ENCODE measurements at places on chromosomes 16 and 17.

DNA sequence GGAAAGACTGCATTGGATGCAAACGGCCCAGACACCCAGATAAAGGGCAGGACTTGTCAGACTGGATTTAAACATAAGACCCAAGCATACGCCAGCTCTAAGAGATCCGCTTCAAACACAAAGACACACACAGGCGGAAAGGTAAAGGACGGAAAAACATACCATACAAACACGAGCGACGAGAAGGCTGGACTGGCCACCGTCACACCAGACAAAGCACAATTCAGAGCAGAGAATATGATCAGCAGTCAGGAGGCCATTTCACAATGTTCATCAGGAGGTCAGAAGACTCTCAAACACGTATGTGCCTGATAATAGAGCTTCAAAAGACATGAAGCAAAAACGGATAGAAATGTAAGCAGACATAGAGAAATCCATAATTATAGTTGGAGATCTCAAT, 84.9 kb upstream of the GNG13 start:
- no peak for DNase-seq

DNA sequence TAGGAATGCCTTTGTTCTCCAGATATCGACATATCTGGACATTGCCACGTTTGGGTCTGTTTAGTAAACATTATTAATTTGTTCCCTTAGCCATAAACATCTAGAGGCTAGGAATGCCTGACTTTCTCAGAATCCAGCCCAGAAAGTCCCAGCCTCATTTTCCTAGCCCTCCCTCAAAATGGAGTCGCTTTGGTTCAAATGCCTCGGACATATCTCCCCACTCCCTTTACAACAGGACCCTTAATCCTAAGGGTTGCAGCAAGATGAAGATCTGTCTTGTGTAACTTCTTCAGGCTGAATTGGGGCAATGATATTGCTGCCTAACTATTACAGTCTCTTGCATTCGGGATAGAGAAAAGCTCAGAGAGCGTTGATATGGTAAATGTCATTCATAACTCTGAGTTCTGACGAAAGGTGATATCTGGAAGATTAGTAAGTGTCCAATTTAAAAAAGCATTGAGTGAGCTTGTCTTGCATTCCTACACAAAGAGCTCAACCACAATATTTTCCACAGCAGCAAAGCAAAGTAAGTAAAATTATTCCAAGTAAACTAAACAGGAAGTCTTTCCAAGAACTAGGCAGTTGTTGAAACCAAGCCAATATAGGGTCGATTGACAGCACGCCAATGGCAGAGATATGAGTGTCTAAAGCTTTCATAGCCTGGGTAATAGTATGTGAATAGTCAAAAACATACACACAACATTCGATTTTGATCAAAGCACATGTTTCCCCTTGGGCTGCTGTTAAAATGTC, 46.0 kb upstream of the ARL4D start:
- DNase-seq: no peak

- peak; percentile 67 for DNase-seq
Measured at GRCh38 chr17:38747463-38748148, 530 bp downstream of the PCGF2 start.

- no peak for DNase-seq
Measured at GRCh38 chr17:38460716-38461630, 32.7 kb downstream of the ARHGAP23 start.

DNA sequence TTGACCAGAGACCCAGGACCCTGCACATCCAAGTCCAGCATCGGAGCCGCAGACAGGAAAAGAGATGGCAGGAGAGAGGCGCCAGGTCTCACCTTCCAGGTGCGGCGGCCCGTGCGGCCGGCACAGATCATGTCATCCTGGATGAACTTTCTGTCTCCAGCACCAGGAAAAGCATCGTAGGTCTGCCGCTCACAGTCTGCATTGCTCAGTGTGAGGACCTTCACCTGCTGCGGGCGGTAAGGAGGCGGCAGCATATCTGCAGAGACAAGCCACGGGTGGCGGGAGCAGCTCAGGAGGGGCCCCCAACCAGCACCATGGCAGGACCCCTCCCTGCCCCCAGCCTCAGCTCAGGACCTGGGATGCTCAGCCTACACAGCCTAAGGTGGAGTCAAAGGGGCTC, 17.9 kb downstream of the TPSD1 start:
- DNase-seq: no peak

GRCh38 chr17:15263206-15263579, 1.9 kb downstream of the PMP22 start:
- no peak for DNase-seq

- no peak for DNase-seq
Measured at GRCh38 chr16:66227766-66228530, 138.5 kb upstream of the CDH5 start.

DNA sequence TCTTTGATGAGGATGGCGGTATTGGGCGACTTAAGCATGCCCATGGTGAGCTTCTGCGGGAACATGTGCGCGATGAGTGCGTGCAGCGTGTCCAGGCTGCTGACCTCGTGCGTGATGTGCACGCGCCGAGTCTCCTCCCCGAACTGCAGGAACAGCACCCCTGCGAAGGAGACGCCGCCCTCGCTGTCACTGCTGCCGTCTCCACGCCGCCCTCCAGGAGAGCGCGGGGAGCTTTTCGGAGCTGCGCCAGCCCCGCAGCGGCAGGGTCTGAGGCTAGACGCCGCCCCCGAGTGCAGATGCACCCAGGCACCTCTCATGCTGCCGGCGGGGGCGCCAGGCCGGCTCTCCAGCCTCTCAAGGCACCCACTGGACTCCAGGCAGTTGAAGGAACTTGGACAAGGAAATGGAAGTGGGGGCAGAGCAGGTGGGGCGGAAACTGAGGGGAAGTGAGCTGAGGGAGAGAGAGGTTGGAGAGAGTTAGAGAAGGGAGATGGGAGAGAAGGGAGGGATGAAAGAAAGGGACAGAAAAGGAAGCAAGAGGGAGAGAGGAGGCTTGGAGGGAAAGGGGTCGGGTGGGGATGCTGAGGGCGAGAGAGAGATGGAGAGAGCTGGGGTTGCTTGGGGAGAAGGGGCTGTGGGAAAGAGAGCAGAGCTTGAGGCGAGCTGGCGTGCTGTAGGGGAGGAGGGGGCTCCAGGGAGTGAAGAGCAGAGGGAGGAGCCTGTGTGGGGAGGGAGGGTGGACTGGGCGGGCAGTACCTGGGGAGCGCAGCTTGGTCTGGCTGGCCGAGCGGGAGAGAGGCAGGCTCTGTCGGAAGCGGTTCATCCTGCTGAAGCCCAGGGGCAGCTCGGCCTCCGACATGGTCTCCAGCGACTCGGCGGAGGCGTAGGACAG, 42.1 kb downstream of the SRCIN1 start:
- DNase-seq: no peak

DNA sequence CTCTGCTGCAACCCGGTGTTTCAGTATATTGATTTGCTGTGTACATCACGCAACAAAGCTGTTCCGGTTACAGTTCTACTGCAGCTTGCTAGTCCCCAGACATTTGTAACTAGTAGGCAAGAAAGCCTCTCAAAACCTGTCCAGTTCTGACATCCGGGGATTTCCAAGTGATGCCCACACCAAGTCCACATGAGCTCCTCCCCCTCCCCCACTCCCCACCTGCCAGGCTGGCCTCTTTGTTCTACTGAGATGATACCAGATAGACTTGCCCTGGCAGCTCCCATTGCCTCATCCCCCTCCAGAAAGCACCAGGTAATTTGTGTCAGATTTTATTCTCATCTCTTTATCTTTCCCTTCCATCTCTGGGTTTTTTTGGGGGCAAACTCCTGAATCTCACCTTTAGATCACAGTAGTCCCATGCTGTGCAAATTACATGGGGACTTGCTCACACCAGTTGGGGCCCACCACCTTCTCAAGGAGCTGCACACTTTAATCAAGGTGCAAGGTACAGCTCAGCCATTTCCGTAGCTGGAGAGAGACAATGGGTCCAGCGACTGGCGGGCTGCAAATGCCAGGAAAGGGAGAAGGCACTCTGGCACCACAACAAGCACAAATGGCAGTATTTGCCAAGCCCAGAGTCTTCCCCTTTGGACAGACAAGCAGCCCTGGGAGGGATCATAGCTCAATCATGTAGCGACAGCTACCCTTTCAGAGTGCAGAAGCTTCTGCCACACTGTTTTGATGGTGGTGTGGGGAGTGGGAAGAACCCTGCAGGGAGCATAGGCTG, 183.1 kb downstream of the CYLD start:
- DNase-seq: no peak

DNA sequence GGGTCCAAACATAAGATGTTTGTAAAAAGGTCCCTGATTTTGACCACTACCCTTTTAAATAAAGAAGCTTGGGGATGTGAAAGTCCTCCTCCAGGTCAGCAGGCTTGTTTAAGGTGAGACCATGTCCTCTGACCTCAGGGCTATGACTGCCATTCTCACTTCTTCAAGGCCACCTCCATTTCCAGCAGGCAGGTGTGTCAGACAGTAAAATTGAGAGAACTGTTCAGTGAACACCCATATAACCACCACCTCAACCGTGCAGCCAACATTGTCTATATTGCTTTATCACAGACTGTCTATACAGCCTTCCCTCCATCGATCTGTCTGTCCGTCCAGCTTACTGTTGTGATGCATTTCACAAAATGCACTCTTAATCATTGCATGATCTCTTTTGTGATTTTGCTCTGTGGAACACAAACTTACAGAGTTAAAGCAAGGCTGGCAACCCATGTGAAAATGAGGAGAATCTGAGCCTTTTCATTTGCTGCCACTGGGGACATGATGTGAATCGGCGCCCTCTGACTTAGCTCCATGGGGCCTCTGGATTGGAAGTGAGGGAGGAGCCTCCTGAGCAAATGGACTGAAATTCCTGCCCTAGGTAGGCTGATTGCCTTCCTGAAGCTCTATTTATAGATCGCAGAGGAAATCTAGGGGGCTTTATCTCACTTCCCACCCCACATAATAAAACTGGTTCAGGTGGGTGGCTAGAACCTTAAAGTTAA, 53.8 kb downstream of the ZNRF1 start:
- no peak for DNase-seq

GRCh38 chr16:70493802-70494201, 29.6 kb downstream of the COG4 start:
- no peak for DNase-seq

DNA sequence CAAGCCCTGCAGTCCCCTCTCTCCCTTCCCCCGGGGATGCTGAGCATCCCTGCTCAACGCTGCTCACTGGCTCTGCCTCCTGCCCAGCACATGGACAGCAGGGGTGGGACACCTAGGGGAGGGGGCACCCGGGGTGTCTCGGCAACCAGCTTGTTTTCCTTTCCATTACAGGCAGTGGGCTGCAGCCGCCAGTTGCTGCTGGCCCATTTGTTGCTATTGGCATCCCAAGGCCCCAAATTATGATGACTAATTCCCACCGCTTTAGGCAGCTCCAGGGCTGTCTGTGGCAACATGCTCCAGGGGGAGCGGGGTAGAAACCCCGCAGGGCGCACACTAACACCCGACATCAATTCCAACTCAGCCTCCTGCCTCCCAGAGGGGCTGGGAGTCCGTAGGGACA, 4.9 kb downstream of the SDK2 start:
- DNase-seq: no peak

GRCh38 chr17:7323731-7324437, 5.3 kb downstream of the NEURL4 start:
- peak; percentile 1 for DNase-seq

- DNase-seq: no peak
Measured at GRCh38 chr16:525520-526180, 1.9 kb upstream of the CAPN15 start.

- peak; percentile 36 for DNase-seq
Measured at GRCh38 chr16:75099738-75100602, 16.6 kb downstream of the LDHD start.

DNA sequence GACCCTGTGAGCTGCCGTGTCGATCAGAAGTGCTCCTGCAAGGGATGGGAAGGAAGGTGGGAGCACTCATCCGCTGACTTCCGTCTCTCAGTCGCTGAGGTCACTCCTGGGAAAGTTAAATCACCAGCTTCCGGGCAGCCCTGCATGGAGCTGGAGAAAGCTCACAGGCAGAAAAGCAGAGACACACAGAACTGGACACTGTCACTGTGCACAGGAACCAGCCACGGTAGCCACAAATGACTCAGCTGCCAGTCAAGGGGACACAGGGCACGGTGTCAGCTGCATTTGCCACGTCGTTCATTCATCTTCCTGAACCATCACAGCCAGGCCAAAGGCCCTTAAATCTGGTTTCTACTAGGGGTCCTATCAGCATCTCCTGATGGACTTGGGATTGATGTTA, 226.4 kb upstream of the PSMD7 start:
- DNase-seq: no peak

- DNase-seq: no peak
Measured at GRCh38 chr17:3983606-3984484, 19.6 kb upstream of the ATP2A3 start.

- peak; percentile 64 for DNase-seq
Measured at GRCh38 chr17:79424471-79425185, 186.2 kb downstream of the RBFOX3 start.

DNA sequence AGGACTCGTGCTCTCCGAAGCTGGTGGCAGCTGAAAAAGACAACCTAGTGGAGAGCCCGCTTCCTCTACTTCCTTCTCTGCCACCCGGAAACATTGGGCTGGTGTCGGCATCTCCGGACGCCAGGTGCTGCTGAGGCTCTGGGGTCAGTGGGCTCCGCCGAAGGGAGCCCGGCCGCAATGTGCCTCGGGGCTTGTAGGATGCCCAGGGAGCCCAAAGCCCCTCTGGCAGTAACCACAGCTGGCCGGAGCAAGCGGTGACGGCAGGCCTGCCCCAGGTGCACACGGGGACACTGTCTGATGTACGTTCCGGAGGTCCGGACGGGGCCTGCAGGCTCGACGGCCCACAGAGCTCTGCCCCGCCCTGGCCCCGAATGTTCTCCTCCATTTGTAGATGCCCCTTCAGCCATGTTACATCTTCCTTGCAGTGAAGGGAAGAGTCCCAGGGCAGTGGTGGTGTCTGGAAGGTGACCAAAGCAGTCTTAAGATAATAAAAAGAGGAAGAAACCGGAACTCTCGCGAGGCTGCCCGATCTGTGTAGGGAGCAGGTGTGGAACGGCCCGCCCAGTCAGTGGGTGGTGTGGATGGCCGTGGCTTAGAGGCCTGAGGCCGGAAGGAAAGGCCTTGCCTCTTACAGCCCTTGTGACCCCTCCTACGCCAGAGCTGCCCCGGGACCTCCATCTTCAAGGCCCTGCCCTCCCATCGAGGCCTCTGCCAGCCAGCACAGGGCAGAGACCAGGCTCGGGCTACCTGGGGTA, 22.6 kb downstream of the NDUFAF8 start:
- DNase-seq: no peak

- peak; percentile 49 for DNase-seq
Measured at GRCh38 chr17:45789874-45790273, 5.8 kb downstream of the CRHR1 start.

Data from NCI-H2171 treated with DMSO at 0.1 percent for 48 hours (cell line).